ENCODE measurements at places on chromosomes 11 and 22.

DNA sequence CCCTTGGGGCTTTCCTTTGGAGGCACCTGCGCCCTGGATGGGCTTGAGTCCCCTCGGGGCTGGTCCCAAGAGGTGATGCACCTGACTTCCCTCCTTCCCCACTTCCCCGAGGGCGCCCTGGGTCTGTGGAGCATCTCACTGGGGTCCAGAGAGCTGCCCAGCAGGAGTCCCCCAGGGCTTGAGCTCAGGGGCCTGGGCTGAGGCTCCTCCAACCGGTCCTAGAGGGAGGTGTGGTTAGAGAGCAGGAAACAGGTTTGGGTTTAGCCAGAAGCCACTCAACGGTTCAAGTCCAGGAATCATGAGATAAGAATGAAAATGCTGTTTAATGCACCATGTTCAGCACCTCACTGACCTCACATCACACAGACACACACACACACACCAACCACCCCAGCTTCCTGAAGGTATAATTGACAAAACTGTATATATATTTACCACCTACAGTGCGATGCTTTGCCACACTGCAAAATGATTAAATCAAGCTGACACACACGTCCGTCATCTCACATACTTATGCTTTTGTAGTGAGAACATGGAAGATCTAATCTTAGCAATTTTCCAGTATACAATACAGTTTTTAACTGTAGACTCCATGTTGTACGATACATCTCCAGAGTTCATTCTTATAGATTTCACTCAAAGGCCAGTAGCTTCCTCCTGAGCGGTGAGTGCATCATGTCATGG lies 628 bp upstream of the IGLL1 start:
- DNase-seq: no peak

DNA sequence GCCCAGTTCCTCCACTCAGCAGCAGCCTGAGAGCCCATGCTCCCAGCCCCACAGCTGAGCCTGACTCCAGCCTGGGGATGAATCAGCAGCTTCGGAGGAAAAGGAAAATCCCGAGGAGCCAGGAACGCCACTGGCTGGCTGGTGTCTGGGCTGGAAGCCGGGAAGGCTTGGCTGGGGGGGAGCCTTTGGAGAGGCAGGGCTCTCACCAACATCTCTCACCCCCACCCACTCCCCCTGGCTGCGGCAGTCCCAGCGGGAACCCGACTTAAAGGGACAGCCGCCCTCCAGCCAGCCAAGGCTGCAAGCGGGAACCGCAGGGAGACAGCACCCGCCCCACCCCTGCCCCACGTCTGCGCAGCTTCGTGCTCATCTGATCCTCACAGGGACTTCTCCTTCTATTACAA lies 28.4 kb downstream of the KIAA0930 start:
- DNase-seq: peak; percentile 53

DNA sequence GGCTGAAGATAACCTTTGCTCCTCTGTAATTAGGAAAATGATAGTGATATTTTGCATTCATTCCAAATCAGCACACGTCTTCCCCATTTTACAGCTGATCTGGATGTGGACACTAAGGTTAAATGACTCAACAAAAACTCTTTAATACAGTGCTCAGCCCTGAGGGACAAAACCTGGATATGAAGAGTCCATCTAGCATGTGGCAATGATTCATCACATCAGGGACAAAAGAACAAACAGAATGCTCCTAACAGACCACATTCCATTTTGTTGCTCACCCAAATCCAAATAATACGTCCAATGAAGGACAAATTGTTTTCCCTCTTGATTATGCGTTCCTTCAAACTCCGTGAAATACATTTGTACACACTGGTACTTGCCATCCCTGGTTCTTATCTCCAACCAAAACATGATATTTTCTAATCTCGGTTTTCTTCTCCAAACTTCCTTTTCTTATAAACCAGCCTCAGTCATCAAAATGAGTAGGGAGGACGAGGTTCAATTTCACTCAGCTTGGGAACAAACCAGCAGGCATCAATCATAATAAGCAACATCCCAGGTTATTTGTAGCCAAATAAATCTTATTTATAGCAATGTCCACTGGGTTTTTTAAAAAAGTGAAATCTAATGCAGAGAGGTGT lies 53.7 kb upstream of the MTMR2 start:
- no peak for DNase-seq

GRCh38 chr11:46327829-46328228 lies 19.4 kb upstream of the DGKZ start:
- DNase-seq: no peak

GRCh38 chr11:15484398-15484797 lies 369.7 kb downstream of the INSC start:
- no peak for DNase-seq

GRCh38 chr22:42865536-42865935 lies 8.5 kb upstream of the ARFGAP3 start:
- DNase-seq: no peak

- DNase-seq: no peak
These were observed 45.2 kb downstream of the CTSC start for GRCh38 chr11:88292171-88292843.

DNA sequence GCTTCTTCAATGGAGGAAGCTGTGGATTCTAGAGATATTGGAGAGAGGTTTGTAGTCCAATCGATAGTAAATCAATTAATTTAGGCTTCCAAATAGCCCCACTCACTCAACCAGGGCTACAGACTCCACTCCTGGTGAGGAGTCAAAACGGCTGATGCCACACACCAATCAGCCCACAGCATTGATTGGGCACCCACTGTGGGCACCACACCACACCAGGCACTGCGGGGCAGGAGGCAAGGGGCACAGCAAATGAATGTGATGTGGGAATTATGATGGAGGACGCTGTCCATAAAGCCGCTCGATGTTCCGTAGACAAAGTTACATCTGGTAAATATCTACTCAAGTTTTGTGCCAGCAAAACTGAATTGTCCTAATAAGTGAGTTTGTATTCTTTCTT lies 547.3 kb upstream of the CADM1 start:
- DNase-seq: no peak

DNA sequence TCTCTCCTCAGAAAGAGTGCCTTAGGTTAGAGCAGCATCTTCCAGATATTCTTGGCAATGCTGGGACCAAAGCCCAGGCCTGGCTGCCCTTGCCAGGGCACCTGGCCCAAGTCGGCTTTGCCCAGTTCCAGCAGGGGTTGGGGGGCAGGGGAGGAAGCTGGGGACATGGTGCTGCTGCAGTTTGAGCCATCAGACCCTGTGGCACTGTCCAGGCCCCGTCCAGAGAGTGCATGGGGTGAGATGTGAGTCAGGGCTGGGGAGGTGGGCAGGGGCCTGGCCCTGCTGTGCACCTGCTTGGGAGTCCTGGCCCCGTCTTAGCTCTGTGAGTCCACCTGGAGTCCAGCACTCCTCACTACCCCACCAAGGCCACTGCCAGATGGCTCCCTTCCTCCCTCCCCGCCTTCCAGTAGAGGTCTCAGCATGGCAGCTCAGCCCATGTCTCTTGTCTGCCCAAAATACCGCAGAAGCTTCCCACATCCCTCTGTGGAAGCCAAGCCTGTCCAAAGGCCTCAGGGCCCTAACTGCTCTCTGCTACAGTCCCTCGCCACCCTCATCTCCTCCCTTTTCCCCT lies 16.6 kb downstream of the DERL3 start:
- no peak for DNase-seq

GRCh38 chr22:31970490-31971444 lies 26.4 kb downstream of the YWHAH start:
- DNase-seq: no peak

GRCh38 chr22:46050451-46050845 lies 73.5 kb upstream of the WNT7B start:
- no peak for DNase-seq

DNA sequence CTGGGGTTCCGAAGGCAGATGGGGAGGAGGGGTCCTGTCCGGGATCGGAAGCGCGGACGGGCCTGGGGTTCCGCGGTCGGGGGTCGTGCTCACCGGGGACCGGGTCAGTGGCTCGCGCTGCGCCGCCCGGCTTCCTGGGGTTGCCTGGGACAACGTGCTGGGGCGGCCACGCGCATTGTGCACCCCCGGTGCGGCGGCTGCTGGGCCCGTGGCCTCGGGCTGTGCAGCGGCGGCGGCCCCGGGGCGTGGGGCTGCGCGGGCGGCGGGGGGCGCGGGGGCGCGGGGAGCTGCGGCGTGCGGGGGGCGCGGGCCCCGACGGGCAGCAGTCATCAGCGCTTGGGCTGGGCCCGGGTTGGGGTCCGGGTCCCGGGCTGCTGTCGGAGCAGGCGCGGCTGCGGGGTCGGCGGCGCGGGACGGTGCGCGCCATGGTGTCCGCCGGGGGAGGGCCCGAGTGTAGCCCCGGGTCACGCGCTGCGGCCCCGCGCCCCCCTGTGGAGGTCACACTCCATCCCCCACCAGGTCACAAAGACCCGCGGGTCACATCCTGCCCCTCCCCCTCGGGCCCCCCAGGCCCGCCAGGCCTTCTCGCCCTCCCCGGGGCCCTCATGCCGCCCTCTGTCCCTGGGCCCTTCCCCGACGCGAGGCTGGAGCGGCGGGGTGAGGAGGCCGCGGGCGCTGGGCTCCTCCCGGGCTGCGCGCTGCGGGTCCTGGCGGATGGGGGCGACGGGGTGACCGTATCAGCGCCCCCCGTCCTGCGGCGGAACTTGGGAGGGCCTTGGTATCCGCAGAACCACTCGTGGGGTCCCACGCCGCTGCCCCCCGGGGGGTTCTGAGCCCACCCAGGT lies at the start of gene TTLL8:
TTLL8 (minus strand) TSS at position 238 of the 845 bp plus-strand sequence.
- no peak for DNase-seq

GRCh38 chr11:110298301-110298765 lies 1.9 kb upstream of the RDX start:
- no peak for DNase-seq

DNA sequence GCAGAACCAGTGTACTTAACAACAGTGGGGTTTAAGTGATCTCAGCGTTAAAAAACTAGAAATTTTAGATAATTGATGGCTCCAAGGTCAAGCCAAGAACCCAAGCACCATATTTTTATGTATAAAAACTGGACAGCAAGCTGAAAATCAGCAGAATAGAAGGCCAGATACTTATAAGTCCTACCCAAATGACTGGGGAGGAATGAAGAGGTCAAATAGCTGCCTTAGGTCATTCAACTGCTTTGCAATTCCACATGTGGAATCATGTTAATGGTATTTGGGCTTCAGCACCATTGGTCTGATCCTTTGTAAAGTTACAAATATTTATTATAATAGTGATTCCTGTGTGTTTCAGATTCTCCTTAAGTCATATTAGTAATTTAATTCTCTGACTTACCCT lies 108.4 kb downstream of the FAT3 start:
- DNase-seq: peak; percentile 55

DNA sequence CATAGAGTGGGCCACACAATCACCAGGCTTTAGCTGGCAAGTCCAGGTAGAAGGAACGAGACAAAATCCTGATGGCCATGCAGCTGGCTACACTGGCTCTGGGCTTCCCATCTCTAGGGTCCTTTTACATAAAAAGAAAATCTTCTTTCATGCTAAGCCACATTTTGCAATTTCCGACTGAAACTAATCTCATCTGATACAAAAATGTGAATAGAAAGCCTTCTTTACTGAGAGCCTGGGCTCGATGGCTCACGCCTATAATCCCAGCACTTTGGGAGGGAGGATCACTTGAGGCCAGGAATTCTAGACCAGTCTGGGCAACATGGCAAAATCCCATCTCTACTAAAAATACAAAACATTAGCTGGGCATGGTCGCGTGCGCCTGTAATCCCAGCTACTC lies 67.2 kb downstream of the MICAL3 start:
- no peak for DNase-seq

GRCh38 chr11:86918496-86918895 lies 36.7 kb downstream of the FZD4 start:
- no peak for DNase-seq

DNA sequence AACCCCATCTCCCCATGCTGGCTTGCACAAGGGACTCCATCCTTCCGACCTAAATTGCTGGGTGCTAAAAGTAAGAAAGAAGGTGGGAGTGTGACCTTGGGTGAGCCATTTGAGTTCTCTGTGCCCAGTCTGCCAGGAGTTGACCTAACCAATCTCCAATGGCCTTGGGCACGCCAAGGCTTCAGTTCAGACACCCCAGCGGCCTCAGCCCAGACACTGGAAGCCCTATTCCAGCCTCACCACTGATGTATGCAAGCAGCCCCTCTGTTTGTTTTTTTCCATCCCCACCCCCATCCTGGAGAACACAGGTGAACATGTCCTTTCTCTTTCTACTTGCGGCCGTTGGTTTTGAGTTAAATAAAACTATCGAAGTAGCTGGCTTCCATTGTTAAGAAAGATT lies 31.9 kb downstream of the MYH9 start:
- DNase-seq: no peak

GRCh38 chr11:24312464-24313238 lies 184.2 kb upstream of the LUZP2 start:
- DNase-seq: peak; percentile 12

GRCh38 chr11:39367534-39367933 lies 2091.9 kb downstream of the LRRC4C start:
- DNase-seq: no peak

- no peak for DNase-seq
These were observed 10.7 kb upstream of the DSCAML1 start for GRCh38 chr11:117807482-117808327.

DNA sequence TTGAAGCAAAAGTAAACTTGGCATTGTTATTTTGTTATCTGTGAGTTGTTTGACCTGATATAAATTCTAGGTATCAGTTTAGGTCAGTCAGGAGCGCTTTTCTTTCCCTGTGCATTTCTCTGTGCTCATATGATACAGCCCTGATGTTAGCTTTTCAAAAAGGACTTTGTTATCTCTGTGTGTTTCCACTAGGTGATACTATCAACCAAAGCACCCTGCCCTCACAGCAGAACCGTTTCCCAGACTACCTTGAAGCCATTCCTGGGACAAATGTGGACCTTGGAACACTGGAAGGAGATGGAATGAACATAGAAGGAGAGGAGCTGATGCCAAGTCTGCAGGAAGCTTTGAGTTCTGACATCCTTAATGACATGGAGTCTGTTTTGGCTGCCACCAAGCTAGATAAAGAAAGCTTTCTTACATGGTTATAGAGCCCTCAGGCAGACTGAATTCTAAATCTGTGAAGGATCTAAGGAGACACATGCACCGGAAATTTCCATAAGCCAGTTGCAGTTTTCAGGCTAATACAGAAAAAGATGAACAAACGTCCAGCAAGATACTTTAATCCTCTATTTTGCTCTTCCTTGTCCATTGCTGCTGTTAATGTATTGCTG lies 87.7 kb upstream of the BIRC3 start:
- no peak for DNase-seq

DNA sequence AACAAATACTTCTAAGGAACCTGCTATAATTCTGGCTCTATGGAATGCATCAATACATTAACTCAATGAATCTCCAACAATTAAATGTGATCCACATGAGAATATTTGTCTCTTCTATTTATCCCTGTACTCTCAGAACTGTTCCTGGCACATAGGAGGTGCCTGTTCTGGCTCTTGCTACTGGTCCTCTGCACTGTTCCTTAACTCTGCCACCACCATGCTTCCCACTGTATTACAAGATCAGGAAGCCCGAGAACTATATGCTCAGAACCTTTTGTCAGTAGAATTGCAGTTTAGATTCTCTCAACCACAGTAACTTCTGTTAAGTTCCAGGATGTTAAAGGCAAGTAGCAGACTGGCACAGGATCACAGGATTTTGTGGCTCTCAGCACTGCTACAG lies 376.3 kb upstream of the CCDC90B start:
- DNase-seq: no peak

GRCh38 chr11:82718307-82718706 lies 15.4 kb downstream of the FAM181B start:
- peak; percentile 1 for DNase-seq

Measured in skeletal muscle cell (primary cell).